Panc1 (cell line): ENCODE measurements at places on chromosomes 12 and 14. TPM values are rescaled to one million over a fixed set of nuclear protein-coding genes. Genes with fewer than 3 reads are reported as not detected.

OTX2 gene
- not detected for total RNA-seq

DIP2B gene
- 30.2 TPM for total RNA-seq

MIP gene
- not detected for total RNA-seq

TAS2R9 gene
- not detected for total RNA-seq

SLC24A4 gene
- not detected for total RNA-seq

RNU4-1 gene
- 1,565 TPM for total RNA-seq

C12orf50 gene
- not detected for total RNA-seq

FOXN4 gene
- 0.08 TPM for total RNA-seq

METTL3 gene
- 43.3 TPM for total RNA-seq

FGF23 gene
- not detected for total RNA-seq

KRT7 gene
- total RNA-seq, result 16.8 TPM

TMEM229B gene
- total RNA-seq, result 1.6 TPM

TMEM179 gene
- 3.4 TPM for total RNA-seq

GPR132 gene
- 0.08 TPM for total RNA-seq

GYS2 gene
- not detected for total RNA-seq

KLRF1 gene
- 1.1 TPM for total RNA-seq

NOS1 gene
- total RNA-seq, result 0.03 TPM

SERPINA5 gene
- 0.49 TPM for total RNA-seq
